Suppressor macrophage treated with lipopolysaccharide for 4 hours (primary cell): ENCODE measurements at places on chromosomes 12 and 14.

DNA sequence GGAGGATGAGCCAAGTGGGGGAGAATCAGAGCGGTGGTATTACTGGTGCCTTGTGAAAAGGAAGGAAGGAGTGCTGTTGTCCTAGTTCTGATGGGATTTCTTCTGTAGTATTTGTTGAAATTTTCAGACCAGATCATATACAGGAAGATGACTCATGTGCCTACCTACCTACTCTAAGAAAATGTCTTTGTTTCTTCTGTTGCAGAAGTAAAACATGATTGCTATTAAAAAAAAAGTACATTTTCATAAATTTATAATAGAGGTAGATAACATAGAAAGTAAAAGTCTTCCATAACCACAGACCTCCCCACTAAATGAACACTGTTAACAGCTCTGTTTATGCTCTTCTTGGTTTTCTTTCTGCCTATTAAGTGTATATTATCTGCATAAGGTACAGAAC lies 26.9 kb downstream of the SAMD4A start:
- no peak for DNase-seq

GRCh38 chr12:19036673-19037357 lies 92.7 kb upstream of the PLEKHA5 start:
- no peak for DNase-seq

DNA sequence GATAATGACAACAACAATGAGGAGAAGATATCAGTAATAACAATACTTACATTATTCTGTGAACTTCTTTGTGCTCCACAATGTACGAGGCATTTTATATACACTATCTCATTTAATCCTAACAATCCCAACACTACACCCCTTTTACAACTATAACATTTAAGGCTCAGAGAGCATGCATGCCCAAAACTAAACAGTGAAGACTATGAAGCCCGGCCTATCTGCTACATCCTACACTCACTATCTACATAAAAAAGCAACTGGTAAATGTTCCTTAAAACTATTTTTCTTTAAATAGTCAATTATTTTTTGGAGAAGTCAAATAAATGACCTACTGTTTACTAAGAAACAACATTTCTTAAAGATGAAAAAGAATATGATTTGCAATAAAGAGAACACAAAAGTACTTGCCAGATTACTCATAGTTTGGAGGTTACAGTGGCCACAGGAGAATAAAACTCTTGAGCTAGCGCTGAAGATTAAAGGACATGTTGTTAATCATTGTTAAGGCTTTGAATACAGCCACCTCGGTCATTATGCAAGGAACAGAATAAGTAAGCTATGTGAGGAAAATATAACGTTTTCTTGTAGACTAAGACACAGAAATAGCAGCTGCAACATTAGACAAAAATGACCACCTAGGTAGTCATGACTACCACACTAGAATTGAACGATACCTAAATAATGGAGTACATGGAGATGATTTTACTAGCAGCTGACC lies 56.7 kb downstream of the EPS8 start:
- DNase-seq, result no peak

- DNase-seq, result peak; percentile 64
Observed at GRCh38 chr12:104971306-104971705, 13.2 kb upstream of the SLC41A2 start.

GRCh38 chr14:64720131-64720576 lies 15.9 kb downstream of the PLEKHG3 start:
- peak; percentile 57 for DNase-seq

- DNase-seq, result no peak
Observed at GRCh38 chr12:27790179-27790578, 10.1 kb upstream of the MANSC4 start.

GRCh38 chr14:100850841-100851585 lies 25.1 kb downstream of the MEG3 start:
- peak; percentile 85 for DNase-seq

DNA sequence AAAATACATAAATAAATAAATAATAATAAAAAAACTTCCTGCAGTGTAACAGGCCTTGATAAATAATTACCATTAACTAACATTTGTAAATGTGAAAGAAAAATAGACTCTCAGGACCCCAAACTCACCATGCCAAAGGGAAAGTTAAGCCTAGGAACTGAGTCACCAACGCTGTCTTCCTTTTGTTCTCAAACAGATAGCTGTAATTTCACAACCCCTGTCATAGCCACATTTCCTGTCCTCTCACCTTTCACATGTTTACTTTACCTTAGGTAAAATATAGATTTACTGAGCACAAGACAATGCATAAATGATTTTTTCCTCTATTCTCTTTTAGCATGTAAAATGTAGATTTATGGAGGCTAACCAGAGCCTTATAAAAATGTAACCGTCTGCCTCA lies 35.9 kb upstream of the CHST11 start:
- no peak for DNase-seq

GRCh38 chr12:57219993-57220754 lies 3.6 kb downstream of the NXPH4 start:
- DNase-seq, result no peak

DNA sequence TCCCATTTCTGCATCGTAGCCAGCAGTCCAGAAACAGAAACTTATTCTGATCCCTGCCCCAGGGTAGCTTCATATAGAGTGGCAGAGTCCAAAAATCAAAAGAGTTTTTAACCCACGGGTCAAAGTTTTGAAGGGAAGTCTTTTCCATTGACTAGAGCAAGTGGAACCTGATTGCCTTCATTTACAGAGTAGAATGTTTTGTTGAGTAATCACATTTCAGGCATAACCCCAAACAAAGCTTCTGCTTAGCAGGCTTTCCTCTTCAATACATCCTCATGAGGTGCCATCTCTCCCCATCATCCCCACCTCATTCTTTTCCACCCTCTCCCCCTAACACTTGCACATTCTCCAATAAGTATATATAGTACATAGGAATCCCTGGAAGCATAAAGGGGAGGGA lies 516.0 kb upstream of the FBXO33 start:
- no peak for DNase-seq

- no peak for DNase-seq
Observed at GRCh38 chr12:10175846-10176636, 2.8 kb upstream of the TMEM52B start.

DNA sequence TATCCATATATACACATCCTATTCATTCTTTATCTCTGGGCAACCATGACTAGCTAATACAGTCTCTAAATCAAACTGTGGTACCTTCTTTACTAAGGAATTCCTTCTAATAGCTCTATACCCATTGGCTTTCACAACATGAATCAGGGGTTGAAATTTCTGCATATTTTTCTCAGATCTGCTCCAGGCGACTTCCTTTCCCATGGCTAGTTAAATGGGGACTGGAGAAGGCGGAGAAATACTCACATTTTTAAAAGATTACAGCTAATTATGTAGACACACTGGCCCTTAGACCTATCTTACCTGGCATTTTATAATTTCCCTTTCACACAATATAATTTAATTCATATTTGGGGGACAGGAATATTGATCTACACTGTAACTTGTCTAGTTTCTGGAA lies 1.1 kb upstream of the CDKN3 start:
- DNase-seq, result no peak

DNA sequence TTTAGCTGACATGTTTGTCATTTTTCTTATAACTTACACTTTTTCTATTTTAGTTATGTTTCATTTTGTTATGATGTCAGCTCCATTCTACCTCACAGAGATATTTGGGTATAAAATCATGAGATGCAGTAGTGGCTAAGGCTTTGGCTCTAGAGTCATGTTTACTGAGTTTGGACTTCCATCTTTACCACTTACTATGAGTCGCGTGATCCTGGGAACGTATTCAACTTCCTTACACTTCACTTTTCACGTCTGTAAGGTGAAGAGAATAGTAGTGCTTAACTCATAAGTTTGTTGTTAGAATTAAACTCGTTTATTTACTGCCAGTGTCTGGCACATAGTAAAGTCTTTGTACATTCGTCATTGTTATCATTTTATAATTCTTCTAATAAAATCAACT lies 126.3 kb downstream of the ERC1 start:
- no peak for DNase-seq

GRCh38 chr12:120468821-120469449 lies 613 bp downstream of the SRSF9 start:
- peak; percentile 26 for DNase-seq

- DNase-seq, result no peak
Observed at GRCh38 chr12:45122768-45123380, 72.0 kb upstream of the DBX2 start.

DNA sequence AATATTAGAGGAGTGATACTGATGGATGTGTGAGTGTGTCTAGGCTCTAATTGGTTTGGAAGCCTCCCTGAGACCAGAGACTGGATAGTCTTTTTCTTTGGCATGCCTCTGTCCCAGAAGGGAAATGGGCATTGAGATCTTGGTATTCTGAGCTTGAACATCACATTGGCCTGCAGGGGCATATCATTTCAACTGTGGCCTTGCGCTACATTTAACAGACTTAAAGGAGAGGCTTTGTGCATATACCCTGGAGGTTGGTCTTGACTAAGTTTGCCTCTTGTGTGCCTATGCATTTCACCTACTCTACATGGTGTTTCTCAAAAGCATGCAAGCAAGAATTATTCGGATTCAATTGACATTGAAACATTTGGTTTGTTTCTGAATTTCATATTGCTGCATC lies 185.4 kb downstream of the TMTC2 start:
- DNase-seq, result no peak

- DNase-seq, result no peak
Observed at GRCh38 chr14:96232506-96232905, 23.5 kb upstream of the BDKRB1 start.

DNA sequence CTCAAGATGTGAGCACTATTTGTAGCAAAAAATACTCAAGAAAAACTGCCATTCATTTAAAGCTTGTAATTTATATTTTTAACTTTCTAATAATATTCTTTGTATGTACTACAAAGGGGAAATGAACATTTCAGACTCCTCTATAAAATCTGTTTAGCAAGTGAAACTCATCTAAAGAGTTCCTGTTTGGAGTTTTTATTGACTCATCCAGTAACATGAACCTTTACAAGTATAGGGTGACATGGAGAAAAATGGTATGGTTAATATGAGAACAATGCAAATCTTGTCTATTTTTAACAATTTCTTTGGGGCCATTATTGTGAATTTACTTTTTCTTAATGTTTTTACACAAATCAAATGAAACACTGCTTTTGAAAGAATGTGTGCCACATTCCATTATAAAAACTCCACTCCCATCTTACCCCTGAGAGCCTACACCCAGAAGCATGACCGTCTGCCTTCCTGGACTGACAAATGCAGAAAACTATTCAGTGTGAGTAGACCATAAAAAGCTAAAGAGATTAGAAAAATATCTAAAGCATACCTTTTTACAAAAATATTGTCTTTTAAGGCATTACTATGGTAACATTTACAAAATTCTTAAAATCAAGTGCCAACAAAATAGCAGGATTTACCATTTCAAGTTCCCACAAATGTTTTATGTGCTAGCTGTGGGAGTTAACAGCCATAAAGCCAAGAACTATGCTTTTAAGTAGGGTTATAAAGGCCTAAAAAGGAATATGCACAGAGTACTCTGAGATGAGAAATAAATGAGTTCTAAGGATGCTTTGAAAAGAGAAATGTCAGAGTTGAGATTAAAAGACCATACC lies 144.0 kb downstream of the ADAMTS20 start:
- peak; percentile 38 for DNase-seq

GRCh38 chr14:20550926-20551325 lies 9.9 kb downstream of the RNASE9 start:
- DNase-seq, result peak; percentile 70
